ENCODE measurements at places on chromosomes 1 and 21. TPM values are rescaled to one million over a fixed set of nuclear protein-coding genes. Genes with fewer than 3 reads are reported as not detected.

Gene HPCA
- total RNA-seq: not detected

Gene IL20
- total RNA-seq: not detected

Gene ELK4
- total RNA-seq: 100 TPM

Gene OR2T2
- total RNA-seq: not detected

Gene HSD3B2
- total RNA-seq: not detected

Gene RGS5
- 0.94 TPM for total RNA-seq

Gene AMY2A
- not detected for total RNA-seq

Gene OR10X1
- not detected for total RNA-seq

DNA sequence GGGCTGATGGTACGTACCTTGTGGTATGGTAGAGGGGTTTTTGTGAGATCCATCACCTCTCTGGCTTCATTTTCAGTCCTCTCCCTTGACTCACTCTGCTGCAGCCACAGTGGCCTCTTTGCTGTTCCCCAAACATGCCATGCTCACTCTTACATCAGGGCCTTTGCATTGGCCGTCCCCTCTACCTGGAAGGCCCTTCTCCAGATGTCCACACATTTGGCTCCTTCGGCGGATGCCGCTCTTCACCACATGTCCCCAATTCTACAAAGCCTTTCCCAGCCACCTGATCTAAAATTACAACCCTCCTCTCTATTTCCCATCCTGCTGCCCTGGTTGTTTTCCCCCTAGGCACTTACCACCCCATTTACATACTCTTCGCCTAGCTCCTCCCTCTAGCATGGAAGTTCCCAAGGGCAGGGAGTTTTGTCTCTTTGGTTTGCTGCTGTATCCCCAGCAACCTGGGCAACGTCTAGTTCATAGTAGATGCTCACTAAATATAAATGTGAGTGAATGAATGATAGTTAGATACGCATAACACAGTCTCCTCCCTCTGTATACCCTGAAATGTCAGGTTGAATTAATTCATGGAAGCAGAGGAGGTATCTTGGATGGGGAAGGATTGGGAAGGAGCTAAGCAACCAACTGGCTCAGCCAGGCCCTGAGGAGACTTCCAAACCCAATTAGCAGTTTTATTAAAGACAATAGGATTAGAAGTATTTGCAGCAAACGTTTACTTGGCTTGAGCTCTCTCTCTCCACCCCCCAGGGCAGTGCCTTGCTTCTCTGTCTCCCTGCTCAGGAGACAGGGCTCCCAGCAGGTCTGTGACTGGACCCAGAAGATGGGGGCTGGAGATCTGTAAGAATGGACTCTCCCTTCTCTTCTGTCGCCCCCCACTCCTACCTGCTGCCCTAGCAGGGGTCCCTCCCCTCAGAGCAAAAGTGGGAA is 264.2 kb downstream of the GRIK3 start:
- DNase-seq: no peak

DNA sequence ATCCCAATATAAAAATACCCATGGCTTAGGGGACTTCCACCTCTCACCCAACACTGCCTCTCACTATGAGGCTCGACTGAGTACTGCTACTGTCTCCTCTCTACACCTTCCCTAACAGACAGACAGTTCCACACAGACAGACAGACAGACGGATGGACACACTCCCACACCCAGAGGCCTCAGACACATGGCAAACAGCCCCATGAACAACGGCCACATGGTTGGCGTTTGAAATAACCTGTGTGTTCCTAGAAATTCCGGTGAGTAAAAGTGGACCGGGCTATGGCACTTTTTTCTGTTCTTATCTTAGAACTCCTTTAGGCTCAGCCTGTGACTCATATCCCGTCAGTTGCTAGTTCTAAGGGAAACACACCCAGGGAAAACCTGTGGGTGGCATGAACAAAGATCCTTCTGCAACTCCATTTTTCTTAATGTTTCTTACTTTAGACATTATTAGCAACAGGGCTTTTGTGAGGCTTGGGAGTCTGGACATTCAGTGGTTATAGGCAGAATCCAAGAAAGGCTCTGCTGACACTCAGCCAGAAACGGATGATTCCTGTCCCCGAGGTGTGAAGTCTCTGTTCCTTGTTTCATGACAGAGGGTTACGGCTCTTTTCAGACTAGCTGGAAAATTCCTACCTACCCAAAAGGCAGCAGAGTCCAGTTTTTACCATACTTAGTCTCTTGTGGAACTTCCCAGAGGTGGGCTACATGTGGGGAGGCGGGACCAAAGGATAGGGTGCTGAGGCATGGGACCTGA is 90.5 kb upstream of the TLR5 start:
- no peak for DNase-seq

GRCh38 chr1:27284425-27285273 is 37.3 kb upstream of the TMEM222 start:
- peak; percentile 84 for DNase-seq

DNA sequence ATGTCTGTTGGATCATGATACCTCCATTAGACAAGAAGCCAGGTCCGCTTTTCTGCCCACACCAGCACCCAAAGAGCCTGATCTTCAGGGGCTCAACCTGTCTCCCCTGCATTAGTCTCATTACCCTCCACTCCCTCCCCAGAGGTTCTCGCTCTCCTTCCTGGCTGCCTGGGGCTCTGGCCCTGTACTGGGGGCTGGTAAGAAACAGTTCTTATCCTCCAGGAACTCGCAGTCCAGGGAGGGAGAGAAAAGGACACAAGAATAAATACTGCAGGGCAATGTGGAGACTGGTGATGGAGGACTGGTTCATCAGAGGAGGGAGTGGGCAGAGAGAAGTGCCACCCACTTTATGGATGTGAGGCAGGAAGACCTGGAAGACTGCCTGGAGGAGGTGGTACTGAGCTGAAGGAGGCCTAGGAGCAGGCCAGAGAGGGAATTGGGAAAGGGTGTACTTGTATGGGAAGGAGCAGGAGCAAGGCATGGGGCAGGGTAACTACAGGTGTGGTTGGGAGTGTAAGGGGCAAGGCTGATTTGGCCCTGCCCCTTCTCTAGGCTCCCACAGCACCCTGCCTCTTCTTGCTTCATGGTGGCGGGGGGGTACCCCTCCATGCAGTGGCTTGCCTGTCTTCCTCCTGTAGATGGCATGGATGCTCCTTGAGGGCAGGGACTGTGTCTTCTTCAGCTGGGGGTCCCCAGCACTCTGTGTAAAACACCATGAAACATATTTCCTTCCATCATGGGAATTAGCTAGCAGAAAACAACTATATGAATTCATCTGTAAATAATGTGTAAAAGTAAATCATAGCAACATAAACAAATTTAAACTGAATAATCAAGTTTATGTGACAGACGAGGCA is 5.0 kb downstream of the LRRC71 start:
- DNase-seq: no peak

DNA sequence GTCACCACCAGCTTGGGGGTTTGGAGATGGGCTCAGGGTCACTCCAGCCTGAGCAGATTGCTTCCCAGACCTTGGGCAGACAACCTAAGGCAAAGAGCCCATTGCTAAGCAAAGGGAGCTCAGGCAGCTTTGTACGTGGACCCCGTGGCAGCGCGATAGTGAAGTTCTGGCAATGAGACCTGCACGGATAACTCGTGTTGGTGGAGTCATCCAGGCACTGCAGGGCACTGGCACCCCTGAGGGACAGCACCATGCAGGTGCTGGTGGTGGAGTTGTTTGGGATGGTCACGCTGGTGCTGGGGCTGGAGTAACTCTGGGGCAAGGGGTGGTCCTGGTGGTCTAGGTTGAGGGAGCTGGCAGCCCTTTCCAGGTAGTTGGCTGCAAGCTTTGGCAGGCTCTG is 13.6 kb upstream of the HSPG2 start:
- DNase-seq: no peak

DNA sequence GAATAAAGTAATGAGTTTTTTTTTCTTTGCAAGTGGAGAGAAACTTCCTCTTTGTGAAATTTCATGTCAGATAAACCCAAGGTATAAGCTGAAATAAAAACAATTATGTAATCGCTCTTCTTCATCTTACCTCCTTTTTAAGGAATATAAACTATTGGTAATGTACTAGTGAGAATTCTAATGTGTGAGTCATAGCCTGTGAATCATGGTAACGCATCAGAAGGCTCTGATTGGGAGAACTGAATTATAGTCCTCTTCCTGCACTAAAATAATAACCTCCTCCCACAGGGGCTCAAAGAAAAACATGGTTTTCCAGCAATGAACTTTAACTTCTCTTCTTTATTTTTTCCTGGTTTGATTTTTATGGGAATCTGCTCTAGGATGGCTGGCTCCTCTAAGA is 57.1 kb upstream of the COX20 start:
- DNase-seq: no peak

- no peak for DNase-seq
Observed at GRCh38 chr1:22500471-22500870, 48.8 kb downstream of the ZBTB40 start.
